ENCODE measurements at places on chromosomes 7 and 10.

GRCh38 chr7:43764807-43765491, 6.5 kb downstream of the BLVRA start:
- peak; percentile 64 for DNase-seq

DNA sequence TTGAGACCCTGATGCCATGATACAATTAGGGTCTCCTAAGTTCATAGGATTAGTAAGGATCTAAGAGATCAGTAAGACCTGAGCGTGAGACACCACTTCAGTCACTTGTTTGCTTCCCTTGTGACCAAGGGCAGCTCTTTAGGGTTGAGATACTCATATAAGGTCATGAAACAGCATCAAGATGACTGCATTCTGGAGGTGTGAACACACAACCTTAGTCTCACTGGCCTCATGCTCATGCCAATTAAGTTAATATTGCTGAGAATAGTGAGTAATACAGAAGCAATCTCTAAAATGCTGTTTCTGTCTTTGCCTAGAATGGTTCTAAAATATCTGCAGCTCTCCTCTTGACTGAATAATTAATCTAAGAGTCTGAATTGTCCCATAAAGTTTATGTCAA, 39.6 kb upstream of the KLHL7 start:
- DNase-seq, result peak; percentile 53

DNA sequence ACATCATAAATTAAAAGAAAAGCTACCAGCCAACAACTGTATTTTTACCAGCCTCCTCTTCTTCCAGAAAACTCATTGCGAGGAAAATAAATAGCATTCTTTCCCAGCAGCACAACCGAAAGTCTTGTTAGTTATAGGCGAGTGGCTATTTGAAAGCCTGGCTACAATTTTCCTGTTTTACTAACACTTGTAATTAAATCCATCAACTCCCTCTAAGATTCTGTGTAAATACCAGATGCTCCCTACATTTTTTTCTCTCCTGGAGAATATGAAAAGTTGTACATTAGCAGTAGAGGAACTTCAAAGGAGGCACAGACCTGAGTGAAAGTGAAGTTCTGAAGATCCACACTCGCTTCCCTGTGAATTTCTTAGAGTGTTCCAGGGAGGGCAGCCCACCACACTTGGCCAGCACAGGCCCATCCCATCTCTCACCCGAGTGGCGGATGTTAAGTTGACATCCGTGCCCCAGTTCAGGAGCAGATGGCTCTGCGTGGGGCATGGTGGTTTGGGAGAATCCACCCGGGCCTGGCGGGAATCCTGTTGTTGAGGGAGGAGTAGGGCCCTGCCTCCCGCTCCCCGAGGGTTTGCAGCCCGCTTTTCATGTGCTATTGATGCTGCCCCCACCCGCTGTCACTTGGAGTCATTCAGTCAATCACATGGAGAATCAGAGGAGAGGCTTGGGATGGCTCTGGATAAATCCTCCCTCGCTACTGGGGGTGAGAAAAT, 451.0 kb upstream of the GALNT17 start:
- DNase-seq, result no peak

DNA sequence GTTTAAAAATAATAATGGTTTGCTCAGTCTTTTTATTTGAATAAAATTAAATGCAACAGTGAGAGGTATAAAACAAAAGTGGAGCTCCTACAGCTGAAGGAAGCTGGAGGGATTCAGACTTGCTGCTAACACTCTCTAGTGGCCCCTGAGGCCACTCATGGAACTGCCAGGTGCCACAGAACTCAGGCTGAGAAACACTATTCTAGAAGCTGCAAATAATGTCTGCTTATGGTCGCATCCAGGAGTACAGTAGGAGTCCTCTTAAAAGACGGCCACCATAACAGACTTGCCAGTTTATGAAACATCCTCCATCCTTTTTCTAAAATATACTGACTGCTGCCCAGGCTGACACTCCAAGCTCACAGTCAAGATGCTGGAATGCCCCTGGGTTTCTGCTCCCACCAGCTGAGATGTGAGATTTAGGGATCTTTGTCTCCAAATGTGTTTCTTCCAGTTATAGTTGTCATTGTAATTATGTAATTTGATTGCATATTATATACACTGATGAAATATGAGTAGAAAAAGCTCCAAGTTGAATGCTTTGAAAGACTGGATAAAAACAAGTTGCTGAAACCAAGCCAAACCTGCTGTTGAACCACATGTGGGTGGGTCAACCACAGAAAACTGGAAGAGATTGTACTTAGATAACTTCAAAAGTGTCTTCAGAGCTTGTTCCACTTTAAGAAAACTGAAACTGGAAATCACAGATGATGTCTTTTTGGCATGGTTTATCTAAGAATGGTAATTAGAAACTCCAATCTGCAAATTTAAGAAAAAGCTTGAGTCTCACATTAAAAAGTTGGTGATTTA, 213.7 kb upstream of the AOAH start:
- DNase-seq, result no peak

GRCh38 chr10:69269761-69270160, 8.5 kb upstream of the HK1 start:
- DNase-seq, result peak; percentile 61

GRCh38 chr10:124308056-124308645, 110.6 kb downstream of the OAT start:
- no peak for DNase-seq

- DNase-seq, result no peak
Observed at GRCh38 chr7:101235050-101235449, 2.6 kb downstream of the CLDN15 start.

- peak; percentile 70 for DNase-seq
Observed at GRCh38 chr7:33590916-33591315, 314.4 kb upstream of the BMPER start.

- no peak for DNase-seq
Observed at GRCh38 chr10:95785317-95785716, 29.4 kb downstream of the ENTPD1 start.

GRCh38 chr10:127257395-127257794, 61.0 kb upstream of the INSYN2A start:
- DNase-seq, result no peak

DNA sequence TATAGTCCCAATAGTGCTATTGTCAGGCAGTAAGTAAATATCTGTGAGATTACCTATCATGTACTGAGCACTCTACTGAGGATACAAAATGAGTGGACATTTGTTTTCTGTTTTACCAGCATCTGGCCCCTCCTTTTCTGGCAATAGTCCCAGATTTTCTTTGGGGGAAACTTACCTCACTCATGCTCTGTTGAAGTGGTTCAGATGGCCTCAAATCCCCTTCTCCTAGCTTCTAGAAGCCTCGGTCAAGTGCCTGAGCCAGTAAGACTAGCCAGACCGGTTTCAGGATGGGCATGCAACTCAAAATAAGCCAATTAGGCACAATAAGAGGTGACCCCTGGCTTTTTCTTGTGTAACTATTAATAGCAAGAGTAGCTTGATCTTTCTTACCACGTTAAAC, 19.7 kb downstream of the TRDMT1 start:
- DNase-seq, result no peak

DNA sequence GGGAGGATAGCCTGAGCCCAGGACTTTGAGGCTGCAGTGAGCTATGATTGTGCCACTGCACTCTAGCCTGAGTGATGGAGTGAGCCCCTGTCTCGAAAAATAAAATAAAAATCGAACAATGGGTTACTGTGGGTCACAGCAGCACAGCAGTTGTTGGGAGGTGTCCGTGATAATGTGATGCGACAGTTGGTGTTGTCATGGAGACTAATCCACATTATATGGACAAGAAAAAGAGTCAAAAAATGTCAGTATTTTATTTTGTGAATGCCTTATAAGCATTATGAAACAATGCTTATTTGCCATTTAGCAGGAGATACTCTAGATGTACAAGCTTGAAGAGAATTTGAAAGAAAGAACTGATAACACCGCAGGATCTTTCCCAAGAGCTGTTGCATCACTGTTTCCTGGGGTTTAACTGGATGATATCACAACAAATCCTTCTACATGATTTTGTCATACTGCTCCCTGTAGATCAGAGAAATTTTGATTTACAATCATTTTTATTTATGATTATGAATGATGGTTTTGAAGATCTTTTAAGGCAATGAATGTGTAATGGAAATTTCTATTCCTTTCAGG, 195.4 kb downstream of the BAMBI start:
- no peak for DNase-seq

DNA sequence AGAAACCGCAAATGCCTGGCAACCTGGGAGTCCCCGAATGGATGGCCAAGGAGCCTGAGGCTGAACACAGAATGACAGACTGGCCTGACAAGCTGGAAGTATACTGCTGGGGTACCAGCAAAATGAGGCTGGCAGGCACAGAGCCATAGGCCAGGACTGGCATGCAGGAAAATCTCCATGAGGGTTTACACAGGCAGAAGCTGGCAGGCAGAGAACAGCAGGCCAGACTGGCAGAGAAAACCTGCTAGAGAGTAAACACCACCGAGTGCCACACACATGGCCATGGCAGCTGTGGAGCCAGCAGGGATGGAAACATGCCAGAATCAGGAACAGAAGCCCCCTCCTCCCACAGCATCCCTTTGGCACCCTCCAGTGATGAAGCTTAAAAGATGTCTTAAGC, 63.4 kb downstream of the CRPPA start:
- no peak for DNase-seq

DNA sequence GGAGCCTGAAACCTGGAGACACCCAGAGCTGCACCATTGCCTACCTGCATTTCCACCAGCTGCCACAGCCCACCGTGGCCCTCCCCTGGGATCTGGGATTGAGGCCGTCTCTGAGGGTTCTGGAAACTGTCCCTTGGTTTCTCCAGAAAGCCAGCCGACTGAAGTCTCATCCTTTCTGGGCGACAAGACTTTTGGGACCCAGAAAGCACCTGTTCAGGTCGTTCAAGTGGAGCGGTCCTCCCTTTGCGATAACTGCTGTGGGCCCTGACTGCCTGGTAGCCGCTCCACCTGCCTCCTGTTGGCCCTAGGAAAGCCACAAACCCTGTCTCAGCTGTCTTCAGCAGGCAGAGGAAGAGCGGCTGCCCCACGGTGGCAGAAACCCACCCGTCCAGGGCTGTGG, 346.0 kb upstream of the MKI67 start:
- no peak for DNase-seq

DNA sequence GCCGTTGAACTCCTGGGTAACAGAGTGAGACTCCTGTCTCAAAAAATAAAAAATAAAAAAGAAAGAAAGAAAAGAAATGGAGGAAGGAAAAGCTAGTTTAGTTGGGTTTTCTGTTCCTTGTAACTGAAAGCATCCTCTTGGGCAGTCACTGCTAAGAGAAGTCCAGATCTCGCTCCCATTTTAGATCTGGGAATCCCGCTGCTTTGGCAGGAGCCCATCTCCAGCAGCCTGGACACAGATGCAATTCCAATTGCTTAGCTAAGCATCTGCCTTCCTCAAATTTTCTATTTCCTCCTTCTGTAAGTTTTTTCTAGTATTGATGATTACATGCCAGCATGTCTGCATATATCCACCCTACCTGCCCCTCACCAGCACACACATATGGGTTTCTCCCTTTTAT, 54.1 kb downstream of the DENND2A start:
- no peak for DNase-seq

DNA sequence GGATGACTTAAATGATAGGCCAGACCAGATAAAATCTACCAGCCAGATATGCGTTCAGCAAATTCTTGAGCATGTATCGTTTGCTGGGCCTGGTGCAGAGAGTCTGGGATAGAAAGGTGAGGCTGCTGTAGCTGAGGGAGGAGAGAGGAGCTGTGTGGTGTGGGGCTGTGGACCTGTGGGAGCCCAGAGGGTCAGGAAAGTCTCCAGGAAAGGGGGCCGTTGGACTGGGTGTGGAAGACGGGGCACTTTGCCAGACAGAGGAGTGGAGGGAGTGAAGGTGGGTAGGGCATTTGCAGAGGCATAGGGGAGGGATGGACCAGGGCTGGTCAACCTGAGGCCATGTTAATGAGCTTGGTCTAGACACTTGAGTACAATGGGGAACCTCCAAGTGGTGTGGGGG, 124.7 kb upstream of the UNC5B start:
- no peak for DNase-seq

DNA sequence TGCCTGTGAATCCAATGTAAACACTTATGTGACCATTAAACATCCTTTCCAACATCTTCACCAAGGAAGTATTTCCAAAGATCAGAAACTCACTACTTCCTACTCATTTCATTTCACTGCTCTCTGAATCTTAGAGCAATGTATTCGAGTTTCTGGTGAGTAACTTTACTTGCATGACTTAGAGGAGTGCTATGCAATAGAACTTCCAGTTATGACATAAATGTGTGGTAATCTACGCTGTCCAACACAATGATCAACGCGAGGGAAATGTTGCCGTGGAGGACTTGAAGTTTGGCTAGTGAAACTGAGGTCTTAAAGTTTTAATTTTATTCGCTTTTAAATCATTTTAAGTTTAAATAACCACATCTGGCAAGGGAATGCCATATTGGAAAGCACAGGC, 1326.3 kb downstream of the XPNPEP1 start:
- DNase-seq, result peak; percentile 92

DNA sequence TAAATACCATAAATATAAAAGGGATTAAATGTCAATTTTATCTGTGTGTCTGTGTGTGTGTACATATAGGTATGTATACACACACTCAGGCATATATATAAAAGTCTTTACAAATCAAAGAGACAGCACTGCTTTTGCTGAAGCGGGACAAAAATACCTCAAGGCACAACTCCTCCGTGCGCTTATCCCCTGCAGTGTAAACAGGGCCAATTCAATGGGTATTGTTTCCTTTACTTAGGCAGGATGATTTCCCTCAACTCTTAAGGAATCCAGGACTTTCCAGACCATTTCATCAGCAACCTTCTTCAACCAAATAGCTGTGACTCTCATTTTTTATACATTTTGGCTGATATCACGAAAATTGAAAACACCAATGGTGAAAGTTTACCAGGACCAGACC, 227.7 kb downstream of the CRPPA start:
- no peak for DNase-seq

DNA sequence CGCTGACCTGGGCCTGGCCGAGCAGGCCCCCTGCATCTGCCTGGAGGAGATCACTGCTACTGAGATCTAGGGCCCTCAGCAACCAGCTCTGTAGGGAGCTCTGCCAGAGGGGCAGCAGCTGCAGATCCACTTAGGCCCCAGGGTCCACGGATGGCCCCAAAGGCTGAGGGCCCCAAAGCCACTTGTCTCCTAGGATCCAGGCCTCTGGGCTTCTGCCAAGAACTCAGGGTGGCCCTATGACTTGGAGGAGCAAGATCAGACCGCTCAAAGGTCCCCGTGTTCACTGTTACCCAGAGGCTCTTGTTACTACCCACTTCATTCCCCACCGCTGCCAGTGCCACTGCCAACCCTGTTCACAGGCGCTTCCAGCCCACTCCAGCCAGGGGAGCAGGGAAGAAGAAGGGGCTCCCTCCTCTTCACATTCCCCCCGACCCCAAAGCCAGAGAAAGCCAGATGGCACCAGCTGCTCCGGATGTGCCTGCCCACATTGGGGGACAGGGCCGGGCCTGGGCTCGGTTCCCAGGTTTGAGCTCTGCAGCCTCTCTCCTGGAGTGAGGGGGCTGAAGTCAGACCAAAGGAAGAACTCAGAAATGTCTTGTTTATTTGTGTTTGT, 7.6 kb downstream of the LZTS2 start:
- DNase-seq, result peak; percentile 49

Measured in HCEC 1CT (cell line).